Gastrocnemius medialis (tissue), 4 donors: ENCODE measurements at places on chromosomes 13 and 19.

GRCh38 chr19:17156947-17157302 is 58.2 kb upstream of the USE1 start:
- DNase-seq, result no peak

DNA sequence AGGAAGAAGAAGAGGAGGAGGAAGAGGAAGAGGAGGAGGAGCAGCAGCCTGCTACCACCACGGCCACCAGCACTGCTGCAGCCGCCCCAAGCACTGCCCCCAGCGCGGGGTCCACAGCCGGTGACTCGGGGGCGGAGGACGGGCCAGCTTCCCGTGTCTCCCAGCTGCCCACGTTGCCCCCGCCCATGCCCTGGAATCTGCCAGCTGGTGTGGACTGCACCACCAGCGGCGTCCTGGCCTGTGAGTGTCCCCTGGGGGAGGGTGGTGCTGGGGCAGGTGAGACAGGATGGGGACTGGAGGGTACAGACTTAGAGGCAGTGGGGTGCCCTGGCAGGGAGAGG is 11.4 kb downstream of the SCAF1 start:
- DNase-seq, result no peak

- DNase-seq, result no peak
Observed at GRCh38 chr19:15935167-15935702, 906 bp upstream of the CYP4F11 start.

GRCh38 chr19:44737238-44738071 is 11.1 kb upstream of the BCL3 start:
- no peak for DNase-seq

- DNase-seq, result no peak
Observed at GRCh38 chr19:4233282-4233853, 4.0 kb downstream of the EBI3 start.

DNA sequence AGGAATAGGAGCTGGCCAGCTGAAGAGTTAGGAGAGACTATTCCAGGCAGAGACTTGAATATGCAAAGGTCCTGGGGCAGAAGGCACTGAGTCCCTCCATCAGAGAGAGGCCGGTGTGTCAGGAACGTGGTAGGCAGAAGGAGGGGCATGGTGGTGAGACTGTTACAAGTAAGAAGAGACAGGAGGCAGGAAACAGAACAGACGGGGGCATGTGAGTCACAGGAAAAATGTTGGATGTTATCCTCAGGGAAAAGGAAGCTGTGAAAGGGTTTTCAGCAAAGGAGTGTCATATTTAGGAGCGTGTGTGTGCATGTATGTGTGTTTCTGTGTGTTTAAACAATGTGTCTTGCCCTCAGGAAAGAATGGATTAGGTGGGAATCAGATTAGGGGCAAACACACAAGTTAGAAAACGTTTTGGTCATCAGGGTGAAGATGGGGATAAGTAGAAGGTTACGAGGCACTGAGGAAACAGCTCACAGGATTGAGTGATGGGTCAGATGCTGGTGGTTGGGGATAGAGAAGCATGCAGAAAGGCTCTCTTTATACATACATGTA is 1.1 kb downstream of the EDDM13 start:
- no peak for DNase-seq

DNA sequence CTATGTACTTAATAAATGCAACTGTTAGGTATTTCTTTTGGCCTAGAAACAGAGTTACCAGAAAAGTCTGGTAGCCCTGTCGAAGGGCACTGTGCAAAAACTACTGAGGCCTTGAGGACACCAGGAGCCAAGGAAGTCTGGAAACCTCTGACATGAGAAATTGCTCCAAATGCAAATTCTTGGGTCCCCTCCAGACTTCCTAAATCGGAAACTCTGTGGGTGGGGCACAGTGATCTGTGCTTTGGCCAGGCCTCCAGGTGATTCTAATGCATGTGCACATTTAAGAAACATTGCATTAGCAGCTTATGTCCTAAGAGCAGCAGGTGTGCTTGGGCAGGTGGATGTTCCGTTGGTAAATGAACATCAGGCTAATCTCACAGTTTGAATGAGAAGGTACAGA is 50.0 kb downstream of the STARD13 start:
- DNase-seq, result no peak

GRCh38 chr19:49256691-49257090 is 68.3 kb downstream of the SLC6A16 start:
- no peak for DNase-seq

GRCh38 chr13:107812014-107812412 is 403.3 kb downstream of the LIG4 start:
- DNase-seq, result no peak
